Activated CD4-positive, alpha-beta T cell treated with anti-CD3 and anti-CD28 coated beads, Interleukin-10, Interleukin-2, amounts not matched to agents 100 ng/mL and 50 ng/mL, durations not matched to agents 16 hours and 8 hours (primary cell): ENCODE measurements at places on chromosomes 1 and 21.

- DNase-seq: no peak
Measured at GRCh38 chr1:193115629-193116227, 6.1 kb upstream of the CDC73 start.

- DNase-seq: no peak
Measured at GRCh38 chr1:97630281-97630680, 290.6 kb downstream of the DPYD start.

GRCh38 chr21:46018615-46019014 lies 37.0 kb downstream of the COL6A1 start:
- DNase-seq: no peak

DNA sequence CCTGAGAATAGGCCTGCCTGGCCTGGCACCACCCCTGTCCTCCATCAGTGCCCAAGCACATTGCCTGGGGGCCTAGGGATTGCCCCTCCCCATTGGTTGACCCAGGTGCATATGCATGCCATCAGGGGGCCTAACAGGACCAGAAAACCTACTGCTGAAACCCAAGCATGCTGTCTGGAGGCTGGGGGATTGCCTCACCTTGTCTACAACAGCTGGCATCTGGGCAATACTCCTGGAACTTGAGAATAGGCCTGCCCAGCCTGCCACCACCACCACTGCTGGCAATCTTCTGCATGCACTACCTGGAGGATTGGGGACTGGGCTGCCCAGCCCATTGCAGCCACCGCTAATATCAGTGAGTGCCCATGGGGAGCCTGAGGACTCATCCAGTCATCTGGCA lies 56.1 kb upstream of the BCL10 start:
- no peak for DNase-seq

- no peak for DNase-seq
Measured at GRCh38 chr21:41508415-41509144, 622 bp upstream of the TMPRSS2 start.

GRCh38 chr1:30514137-30514654 lies 209.2 kb downstream of the MATN1 start:
- DNase-seq: no peak

DNA sequence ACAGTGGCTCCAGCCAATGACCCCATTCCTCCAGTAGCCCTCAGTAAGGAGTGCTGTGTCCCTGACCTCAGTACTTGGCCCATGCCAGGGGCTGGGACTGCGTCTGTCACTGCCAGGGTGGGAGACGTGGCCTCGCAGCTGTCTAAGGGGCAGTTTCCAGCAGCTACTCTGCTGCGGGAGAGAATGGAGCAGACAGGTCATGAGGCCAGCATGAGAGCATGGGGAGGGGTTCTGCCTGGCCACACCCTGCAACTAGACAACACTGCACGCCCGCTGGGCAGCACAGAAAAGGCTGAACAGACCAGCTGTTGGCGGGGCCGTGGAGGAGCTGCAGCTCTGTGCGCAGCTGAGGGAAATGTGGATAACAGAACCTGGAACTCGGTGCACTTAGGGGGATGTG lies 91.6 kb upstream of the COL6A1 start:
- no peak for DNase-seq

DNA sequence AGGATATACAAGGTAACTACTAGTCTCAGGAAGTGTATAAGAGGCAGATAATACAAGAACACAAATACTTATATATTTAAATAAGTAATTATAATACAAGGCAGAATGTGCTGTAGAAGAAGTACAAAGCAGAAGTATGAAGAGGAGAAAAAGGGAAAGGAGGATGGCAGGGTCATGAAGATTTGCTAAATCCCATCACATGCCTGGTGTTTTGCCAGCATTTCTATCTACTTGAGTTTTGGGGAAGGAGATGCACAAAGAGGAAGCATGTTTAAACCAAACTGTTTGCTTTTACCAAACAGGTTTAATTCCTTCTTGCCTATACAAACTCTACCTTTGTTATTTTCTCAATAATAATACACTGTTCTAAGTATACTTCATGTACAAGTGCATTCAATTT lies 60.9 kb upstream of the PODN start:
- no peak for DNase-seq

- DNase-seq: peak; percentile 77
Measured at GRCh38 chr1:87335175-87335884, 6.7 kb downstream of the LMO4 start.

DNA sequence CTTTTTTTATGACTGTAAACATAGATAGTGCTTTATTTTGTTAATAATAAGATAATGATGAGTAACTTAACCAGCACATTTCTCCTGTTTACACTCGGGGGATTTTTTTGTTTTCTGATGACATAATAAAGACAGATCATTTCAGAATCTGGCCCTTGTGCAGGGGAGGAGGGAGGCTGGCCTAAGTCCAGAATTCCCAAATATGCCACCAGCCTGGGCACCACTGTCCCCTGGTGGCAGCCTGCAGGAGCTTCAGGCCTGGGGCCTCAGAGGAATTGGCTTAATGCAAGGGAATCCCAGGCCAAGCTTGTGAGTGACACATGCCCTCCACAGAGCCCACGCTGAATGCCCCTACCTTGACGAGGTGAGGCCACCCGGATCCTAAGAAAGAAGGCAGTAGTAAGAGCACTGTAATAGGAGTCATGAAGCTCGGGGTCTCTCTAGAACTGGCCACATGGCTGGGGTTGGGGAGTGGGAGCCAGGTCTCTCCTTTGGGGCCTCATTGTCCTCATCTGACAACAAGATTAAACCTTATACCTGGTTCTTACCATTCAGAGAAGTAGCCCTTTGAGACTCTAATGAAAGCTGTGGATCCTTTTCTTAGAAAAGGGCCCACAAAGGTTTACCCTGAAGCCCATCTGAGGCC lies 24.1 kb downstream of the ETNK2 start:
- DNase-seq: peak; percentile 24

- no peak for DNase-seq
Measured at GRCh38 chr21:31879241-31879650, 6.4 kb downstream of the HUNK start.
